ENCODE measurements at places on chromosomes 6 and 20. TPM values are rescaled to one million over a fixed set of nuclear protein-coding genes. Genes with fewer than 3 reads are reported as not detected.

Gene TXLNB
- total RNA-seq: 0.66 TPM

Gene PPIL6
- total RNA-seq: 0.13 TPM

DNA sequence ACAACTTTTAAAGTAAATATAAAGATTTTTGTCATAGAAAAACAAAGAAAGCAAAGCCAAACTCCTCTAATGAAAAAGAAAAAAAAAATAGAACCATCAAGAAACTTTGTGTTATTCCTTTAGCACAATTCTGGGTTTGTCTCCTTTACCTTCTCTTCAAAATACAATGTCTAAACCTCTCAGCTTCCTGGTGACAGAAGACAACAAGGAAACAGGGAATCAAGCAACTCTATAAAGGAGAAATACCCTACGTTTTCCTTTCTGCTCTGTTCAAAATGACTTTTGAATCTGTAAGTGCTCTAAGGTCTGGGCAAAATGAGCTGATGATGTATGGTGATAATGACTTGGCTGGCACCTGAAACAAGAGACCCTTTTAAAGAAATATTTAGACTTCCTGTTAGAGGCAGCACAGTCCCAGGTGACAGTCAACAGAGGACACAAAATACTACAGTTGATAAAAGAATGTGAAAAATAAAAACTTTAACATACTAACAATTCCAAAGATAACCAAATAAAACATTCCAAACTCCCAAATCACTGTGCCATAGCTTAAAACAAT, 101.4 kb downstream of the PRDM1 start:
- no peak for DNase-seq

Gene HLA-DQA1
- total RNA-seq: 43.4 TPM

DNA sequence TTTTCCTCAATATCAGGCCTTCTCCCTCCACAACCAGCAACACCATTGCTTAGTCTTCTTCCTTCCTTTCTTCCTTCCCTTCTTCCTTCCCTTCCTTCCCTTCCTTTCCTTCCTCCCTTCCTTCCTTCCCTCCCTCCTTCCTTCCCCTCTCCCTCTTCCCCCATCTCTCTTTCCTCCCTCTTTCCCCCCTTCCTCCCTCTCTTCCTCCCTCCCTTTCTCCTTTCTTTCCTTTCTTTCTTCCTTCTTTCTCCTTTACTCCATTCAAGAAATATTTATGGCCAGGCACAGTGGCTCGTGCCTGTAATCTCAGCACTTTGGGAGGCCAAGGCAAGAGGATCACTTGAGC, 66.4 kb upstream of the SIRPA start:
- no peak for DNase-seq

GRCh38 chr6:78910010-78910409, 42.7 kb downstream of the IRAK1BP1 start:
- no peak for DNase-seq

DNA sequence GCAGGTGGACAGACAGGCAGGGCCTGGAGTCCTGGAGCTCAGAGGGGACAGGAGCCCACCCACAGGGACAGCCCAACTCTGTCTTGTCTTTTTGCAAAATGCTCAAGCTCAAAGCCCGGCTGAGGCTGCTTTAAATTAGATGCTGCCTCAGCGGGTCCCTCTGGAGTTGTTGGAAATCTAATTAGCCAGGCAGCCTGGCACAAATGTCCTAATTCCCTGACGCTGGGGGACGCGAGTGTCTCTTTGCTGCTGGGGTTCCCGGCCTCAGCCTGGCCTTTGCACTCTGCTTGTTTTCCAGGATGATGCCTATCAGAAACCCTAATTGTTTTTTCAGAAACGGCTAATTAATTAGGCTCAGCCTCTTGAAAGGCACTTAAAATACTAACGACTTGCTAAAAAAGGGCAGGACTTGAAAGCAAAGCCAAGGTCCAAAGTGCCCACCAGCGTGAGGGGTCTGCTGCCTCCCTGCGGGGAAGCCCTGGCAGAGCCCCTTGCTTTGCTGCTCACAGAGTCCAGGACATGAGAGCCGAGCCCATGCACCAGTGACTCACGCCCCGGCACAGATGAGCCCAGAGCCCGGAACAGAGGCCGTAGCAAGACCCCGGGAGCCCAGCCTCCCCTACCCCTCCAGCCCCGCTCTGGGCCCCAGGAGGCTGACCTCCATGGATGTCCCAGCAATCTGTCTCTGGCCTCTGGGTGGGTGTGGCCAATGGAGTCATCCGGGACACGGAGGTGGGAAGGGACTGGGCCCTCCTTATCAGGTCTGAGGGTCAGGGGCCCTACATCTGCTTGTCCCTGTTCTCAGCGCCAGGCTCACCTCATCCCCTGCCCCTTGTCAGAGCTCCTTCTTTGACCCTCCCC, 46.0 kb upstream of the BHLHE23 start:
- no peak for DNase-seq

Gene TOX2
- total RNA-seq: 7.1 TPM

DNA sequence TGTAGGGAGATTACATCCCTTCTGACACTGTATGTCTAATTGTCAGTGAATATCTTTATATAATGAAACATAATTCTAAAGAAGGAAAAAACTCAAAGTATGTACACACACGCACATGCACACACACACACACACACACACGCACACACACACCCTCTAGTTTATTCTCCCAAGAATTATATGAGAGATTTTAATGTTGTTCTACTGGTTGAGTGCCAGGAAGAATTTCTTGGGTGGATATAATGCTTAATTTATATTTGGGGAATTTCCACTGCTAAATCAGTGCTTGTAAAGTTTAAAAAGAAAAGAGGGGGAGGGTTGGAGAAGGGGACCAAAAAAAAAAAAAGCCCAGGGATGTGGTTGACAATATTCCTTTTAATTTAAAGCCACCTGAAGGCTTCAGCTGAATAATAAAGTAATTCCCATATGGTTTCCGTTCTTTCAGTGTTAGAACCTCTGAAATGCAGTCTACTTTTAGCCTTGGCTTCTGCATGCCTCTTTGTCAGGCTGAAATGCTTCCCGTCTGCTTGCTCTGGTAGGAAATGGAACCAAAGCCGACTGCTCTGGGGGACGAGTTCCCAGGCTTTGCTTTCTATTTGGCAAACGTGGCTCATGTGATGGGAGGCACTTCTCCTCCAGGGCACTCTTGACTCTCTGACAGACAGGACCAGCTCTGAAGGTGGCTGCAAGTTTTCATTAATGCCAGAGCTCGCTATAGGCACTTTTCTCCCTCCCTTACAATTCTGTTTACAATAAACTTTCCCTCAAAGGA, 225.4 kb downstream of the PRL start:
- no peak for DNase-seq

Gene GDAP1L1
- total RNA-seq: not detected

- DNase-seq: no peak
These were observed 49.9 kb upstream of the TAB2 start for GRCh38 chr6:149267513-149268043.

GRCh38 chr6:141251286-141251685, 881.4 kb upstream of the GJE1 start:
- no peak for DNase-seq

Gene RTN4IP1
- total RNA-seq: 5.1 TPM

DNA sequence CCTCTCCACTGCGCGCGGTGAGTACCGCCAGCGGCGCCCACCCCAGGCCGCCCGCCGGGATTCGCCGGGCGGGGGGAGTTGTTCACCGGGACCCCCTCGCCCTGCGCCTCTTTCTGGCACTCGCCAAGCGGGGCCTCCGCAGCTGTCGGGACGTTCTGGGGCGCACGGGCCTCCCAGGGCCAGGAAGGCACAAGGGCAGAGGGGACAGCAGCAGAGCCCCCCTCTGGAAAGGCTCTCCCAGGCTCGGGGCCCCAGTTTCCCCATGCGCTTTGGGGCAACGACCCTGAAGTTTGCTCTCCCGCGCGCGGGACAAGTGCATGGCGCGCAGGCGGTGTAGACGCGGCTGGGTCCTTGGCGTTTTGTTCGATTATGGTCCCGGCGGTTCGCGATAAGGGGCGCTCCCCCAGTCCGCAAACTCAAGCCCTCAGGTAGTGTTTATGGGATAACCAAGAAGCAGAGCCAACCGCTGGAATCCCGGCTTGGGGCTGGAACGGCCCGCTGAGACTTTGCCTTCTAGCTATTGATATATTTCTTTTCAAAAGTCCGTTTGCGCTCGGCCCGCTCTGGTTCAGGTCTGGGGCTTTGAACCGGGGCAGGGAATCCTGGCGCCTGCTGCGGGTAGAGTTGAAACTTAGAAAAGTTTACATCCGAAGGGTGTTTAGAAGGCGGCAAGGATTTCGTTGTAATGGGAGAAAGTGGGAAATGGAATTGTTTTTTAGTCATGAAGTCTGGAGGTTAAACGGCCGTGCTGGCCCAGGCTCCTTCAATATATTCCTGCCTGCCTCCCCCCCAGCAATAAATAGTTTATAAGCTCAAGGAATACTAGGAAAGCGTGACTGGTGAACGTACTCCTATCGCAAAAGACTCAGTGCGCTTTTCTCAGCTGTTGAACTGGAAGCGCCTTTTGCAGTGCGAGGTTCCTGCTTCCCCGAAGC, 595 bp downstream of the EYA2 start:
- no peak for DNase-seq

DNA sequence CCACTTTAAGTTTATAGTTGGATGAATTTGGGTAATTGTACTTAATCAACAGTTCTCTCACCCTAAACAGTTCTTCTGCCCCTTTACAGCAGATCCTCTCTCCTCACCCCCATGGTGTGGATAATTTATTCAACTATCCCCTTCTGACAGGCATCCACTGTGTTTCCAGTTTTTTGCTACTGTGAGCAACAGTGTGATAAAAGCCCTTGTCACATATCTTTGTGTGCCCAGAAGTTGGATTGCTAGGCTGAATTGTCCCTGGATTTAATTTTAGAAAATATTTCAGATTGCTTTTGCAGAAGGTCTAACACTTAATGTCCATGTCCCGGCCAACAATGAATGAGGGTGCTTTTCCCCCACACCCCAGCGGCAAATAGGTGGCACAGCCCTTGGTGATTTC, 30.5 kb upstream of the SCUBE3 start:
- no peak for DNase-seq

Measured in naive thymus-derived CD4-positive, alpha-beta T cell (primary cell).